ENCODE measurements at places on chromosomes 13 and 19.
A peak's percentile ranks its signal among the peaks of the same experiment; 100 is the strongest.

- DNase-seq, result no peak
Observed at GRCh38 chr13:97245011-97245410, 22.9 kb downstream of the MBNL2 start.

DNA sequence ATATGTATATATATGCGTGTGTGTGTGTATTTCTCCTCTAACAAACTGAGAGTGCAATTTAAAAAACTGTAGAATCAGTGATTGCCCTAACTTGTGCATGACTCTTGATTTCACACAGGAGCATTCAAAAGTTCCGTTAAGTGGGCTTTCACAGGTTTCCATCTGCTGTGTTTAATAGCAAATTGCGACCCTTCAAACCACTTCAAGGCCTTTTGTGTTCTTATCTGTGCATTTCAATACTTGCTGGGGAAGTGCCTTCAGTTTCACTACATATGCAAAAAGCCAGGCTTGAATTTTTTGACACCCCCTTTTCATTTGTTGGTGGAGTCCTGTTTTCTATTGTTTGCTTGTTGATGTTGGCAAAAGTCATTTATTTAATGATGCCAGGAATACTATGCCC lies 158.0 kb downstream of the TM9SF2 start:
- no peak for DNase-seq

- no peak for DNase-seq
Observed at GRCh38 chr13:28022848-28023518, 34.5 kb upstream of the URAD start.

DNA sequence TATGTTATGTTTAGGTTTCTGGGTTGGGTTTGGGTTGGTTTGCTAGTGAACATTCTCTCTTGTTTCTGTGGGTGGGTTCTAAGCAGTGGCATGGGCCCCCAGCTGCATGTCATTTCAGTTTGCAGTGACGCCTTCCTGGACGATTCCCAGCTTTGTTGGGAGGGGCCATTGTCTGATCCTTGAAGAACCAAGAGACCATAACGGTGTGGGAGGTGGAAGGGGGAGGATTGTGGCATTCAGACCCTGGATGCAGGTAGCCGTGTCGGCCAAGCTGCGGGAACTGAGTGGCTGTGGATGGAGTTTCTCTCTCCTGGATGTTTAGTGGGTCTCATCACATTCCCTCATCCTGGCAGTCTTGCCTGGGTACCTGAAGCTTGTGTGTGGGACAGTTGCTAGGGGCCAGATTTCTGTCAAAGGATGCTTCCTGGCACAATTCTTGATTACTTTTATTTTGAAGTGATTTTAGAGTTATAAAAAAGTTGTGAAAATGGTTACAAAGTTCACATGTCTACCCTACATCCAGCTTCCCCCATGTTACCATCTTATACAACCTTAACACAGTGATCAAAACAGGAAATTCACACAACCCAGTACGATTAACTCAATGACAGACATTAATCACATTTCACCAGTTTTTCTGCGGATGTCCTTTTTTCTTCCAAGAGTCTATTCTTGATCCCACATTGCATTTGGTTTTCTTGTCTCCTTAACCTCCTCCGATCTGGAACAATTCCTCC lies 123.8 kb downstream of the SIPA1L3 start:
- no peak for DNase-seq

DNA sequence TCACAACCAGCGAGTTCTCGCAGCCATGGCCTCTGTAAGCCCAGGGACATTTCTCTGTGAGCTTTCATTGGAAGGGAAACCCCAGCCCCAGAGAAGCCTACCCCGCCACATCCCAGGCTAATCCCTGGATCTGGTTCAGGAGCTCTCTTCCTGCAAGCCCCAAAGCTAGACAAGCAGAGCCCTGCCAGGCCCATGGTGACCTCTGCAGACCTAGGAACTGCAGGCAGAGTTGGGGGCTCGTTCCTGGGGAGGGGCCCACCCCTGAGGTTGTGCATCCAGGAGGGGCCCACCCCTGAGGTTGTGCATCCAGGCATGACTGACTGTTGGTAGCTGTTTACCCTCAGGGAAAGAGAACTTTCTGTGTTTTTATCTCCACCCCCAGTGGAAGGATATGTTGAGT lies 21.7 kb downstream of the KCTD15 start:
- no peak for DNase-seq

DNA sequence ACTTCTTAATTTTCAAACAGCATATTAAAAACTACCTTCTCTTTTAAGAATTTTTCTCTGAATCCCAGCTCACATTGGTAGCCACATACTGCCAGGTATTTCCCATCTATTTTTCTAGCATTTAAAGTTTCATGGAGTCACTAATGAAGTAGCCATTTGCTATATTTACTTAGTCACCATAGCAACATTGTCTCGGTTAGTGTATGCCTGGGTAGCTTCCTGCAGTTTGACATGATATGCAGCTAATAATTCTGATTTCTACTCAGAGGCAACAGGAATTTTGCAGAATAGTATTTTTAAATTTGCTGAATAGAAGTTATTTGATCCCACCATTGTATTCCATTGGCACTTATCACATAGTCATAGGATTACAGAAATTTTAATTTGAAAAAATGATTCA lies 30.9 kb upstream of the KCTD4 start:
- DNase-seq, result no peak

GRCh38 chr13:44465318-44465717 lies 91.7 kb downstream of the SERP2 start:
- no peak for DNase-seq

DNA sequence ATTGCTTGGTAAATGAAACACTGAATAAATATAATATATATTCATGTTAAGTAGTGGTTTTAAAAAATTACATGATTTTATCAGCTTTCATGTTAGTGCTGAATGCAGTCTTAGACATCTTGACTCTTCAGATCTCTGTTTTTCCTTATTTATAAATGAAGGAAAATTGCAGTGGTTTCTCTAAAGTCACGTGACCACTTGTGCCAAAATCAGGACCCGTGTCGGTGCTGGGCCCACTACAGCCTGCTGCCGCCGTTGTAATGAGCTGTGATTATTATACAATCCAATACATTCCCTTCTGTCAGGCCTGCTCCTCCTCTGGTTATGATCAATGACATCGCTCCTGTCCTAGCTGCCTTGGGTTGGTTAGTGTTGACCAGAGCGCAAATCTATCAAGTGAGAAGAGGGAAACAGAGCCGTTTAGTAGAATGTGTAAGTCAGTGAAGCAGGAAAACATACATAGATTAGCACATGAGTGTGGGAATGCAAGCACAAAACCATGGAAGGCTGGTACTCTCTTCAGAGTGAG lies 88.2 kb downstream of the AKAP11 start:
- DNase-seq, result no peak

GRCh38 chr19:47745010-47745901 lies at the start of gene NOP53:
NOP53 (plus strand) TSS chr19:47745546; CDS start chr19:47745560, 14 bp downstream.
- peak; percentile 95 for DNase-seq

DNA sequence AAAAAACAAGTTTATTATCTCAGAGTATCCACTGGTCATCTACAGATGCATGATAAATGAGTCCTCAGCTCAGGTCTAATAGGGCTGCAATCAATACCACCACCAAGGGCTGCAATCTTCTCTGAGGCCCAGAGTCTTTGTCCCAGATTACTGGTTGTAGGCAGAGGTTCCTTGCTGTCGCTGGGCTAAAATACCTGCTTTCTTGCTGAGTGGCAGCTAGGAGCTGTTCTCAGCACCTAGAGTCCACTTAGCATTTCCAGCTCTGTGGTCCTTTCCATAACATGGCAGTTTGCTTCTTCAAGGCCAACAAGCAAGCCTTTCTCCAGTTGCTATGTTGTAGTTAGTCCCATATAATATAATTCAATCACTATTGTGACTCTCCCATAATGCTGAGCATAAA lies 351.3 kb downstream of the SLITRK1 start:
- DNase-seq, result no peak

DNA sequence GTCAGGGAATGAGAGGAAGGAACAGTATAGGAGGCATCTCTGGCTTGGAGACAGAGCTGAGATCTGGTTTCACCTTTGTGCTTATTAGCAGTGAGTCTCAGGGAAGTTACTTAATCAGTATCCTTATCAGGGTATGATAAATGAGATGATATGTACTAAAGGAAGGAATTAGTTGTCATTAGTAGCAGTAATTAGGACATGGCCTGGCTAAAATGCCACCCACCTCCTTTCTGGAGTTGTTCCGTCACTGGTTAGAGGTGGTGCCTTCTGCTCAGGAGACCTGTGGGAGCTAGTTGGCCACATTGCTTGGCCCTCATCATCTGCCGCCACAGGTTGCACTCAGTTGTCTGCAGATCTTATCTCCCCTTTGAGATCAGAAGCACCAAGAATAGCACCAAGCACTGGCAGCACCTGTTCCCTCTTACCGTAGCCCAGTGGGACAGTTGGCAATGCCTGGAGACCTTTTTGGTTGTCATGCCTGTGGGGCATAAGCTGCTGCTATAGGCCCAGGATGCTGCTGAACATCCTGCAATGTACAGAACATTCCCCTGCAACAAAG lies 4.7 kb downstream of the GPATCH1 start:
- DNase-seq, result no peak

DNA sequence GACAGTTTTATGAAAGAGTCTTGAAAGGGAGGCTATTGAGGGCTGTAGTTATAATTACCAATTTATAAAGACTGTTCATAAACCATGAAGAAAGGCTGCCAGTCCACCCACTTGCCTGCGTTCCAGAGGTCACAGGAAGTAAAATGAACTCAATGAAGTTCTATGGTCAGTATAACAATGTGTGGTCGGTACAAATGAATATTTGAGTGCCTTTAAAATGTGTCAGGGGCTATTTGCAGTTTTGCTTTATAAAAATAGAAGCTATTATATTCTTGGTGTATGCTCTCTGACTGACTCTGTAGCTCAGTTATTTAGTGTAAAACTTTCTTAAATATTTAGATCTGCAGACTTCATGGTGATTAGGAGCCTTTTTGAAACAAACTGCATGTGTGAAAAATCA lies 47.0 kb downstream of the ESD start:
- no peak for DNase-seq

All from activated T-helper 1 cell treated with Interleukin-2 at 50 U/mL for 16 hours (primary cell).